ENCODE measurements at places on chromosomes 6 and 20.

GRCh38 chr20:50992733-50993457, 30.0 kb downstream of the KCNG1 start:
- DNase-seq, result peak; percentile 50

DNA sequence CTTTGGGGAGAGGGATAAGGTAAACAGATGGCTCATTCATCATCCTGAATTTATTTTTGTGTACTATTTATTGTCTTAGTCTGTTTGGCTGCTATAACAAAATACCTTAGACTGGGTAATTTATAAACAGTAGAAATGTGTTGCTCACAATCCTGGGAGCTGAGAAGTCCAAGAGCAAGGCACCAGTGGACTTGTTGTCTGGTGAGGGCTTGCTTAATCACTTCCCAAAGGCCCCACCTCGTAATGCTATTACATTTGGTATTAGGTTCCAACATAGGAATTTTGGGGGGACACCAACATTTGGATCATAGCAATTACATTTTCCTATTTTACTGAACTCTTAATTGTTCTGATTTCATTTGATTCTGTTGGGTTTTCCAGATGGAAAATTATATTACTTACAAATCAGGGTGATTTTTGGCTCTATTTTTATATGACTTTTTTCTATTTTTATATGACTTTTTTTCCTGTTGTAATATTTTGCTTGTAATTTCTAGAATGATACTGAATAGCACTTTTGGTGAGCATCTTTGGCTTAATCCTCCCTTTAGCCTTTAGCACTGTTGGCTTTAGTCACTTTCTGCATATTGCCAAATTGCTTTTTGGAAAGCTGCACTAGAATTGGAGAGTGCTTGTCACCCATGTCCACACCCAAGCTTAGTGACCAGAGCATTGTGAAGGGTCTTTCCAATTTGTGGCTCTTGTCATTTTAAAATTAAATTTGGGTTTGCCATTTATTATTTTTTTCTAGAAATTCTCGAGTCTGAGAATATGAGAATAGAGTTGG, 43.7 kb upstream of the TULP4 start:
- peak; percentile 53 for DNase-seq

- no peak for DNase-seq
Measured at GRCh38 chr6:86010915-86011786, 368.5 kb upstream of the SYNCRIP start.

GRCh38 chr20:22630701-22631100, 46.3 kb upstream of the FOXA2 start:
- DNase-seq, result peak; percentile 42
